ENCODE measurements at places on chromosomes 1 and 21. TPM values are rescaled to one million over a fixed set of nuclear protein-coding genes. Genes with fewer than 3 reads are reported as not detected.

- no peak for DNase-seq
Observed at GRCh38 chr1:156930483-156930882, 10.1 kb downstream of the LRRC71 start.

- DNase-seq, result no peak
Observed at GRCh38 chr21:31711745-31712285, 20.1 kb downstream of the SCAF4 start.

DNA sequence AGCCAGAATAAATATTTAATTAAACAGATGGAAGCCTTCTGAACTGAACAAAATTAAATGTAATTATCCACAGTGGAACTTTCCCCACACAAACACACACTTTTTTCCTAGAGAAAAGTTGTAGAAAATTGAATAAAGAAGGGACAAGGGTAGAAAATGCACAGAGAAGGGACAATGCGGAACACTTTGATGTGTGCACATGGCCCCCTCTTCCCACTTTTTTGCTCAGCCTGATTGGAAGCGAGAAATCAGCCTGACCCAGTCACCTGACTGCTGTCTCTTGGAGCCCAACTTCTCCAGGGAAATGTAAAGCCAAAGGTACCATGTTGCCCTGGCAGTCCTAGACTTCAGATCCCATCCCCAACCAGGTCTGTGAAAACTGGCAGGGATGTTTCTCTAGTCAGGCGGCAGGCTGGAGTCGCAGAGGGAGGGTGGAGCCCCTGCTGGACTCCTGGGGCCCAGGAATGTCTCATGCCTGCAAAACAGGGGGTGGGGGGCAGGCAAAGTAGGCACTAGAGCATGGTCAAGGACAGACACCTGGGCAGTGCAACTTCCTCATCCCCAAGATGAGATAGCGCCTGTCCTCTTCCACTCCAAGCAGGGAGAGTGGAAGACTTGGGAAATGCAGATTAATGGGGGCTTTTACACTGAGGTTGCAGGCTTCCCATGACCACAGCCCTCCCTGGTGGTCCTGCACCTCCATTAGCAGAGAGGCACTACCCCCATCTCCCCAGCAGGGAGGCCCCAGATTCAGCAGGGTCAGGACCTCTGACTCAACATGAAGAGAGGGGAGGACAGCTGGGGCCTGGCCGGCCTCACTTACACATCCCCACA, 2.8 kb downstream of the CERS2 start:
- no peak for DNase-seq

DNA sequence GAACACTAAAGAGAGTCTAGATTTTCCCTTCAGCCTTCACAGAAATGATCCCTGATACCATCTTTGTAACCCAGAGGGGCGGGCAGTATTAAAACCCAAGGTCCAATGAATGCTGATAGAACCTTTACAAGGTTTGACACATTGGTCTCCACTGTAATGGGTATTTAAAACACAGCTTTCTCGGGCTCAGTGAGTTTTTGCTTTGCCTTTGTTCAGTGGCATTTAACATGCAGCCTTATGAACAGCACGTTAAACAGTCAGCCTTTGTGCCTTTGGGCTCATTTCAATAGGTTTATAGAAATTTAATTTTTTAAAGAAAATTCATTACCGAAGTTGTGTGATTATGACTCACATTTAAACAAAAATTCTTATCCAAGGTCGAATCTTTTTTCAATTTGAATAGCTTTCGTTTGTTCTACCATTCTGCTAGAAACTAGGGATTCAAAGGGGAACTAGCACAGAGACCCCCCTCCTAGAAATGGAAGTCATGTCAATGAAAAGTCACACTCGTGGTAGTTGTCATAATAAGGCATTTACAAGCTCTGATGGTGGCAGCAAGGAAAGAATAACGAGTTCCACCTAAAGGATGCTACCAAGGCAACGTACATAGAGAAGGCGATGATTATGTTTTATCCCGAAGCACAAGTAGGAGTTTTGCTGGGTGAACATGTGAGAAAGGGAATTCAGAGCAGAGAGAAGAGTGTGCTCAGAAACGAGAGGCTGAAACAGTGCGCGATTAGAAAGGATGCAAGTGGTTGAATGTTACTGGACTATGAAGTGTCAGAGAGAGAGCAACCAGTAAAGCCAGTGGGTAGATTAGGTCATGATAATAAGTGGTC, 66.2 kb downstream of the SGIP1 start:
- DNase-seq, result no peak

DNA sequence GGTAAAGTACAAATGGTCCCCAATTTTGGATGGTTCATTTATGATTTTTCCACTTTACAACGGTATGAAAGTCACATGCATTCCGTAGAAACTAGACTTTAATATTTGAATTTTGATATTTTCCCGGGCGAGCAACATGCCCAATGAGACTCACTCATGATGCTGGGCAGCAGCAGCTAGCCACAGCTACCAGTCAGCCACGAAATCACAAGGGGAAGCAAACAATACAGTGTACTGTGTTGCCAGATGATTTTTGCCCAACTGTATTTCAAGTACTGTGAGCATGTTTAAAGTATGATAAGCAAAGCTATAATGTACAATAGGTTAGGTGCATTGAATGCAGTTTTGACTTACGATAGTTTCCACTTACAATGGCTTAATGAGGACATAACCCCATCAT, 266.8 kb downstream of the VAV3 start:
- no peak for DNase-seq

GRCh38 chr1:168381850-168382249, 101.2 kb downstream of the TBX19 start:
- no peak for DNase-seq

- no peak for DNase-seq
Observed at GRCh38 chr1:99007366-99007765, 2.7 kb upstream of the PLPPR5 start.

GRCh38 chr1:112508278-112509004, at the start of gene WNT2B:
Gene WNT2B (plus strand): TSS chr1:112508965. CDS start chr1:112509263, 298 bp downstream.
- no peak for DNase-seq

DNA sequence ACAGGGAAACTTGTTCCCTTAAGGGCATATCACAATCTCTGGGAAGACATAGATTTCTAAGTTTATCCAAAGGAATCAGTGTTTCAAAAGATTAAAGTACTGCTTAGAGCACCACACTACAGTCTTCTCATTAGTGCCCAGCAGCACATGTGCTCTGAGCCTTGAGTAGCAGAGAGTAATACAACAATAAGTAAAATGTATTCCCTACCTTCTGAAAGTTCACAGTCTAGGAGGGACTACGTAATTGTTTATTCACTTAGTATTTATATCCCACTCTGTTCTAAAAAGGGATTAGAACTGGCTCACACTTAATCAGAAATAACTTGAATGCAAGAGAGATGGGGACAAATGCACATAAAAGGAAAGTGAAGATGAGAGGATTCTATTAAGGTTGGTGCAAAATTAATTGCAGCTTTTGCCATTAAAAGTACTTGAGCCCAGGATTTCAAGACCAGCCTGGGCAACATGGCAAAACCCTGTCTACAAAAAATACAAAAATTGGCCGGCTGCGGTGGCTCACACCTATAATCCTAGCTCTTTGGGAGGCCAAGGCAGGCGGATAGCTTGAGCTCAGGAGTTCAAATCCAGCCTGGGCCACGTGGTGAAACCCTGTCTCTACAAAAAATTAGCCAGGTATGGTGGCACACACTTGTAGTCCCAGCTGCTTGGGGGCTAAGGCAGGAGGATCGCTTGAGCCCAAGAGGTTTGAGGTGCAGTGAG, 9.0 kb downstream of the SYNC start:
- DNase-seq, result no peak

GRCh38 chr21:43286196-43286595, 117.4 kb downstream of the CRYAA start:
- no peak for DNase-seq

TRIM46 gene
- total RNA-seq, result 21.1 TPM

HES4 gene
- 15.1 TPM for total RNA-seq

FCRL4 gene
- not detected for total RNA-seq

CFHR4 gene
- total RNA-seq, result 0.31 TPM

AADACL3 gene
- total RNA-seq, result not detected

SZRD1 gene
- 5.1 TPM for total RNA-seq
